ENCODE measurements at places on chromosomes 2 and 18.

- DNase-seq, result no peak
Observed at GRCh38 chr2:114010001-114010400, 120.1 kb downstream of the ACTR3 start.

GRCh38 chr2:6341588-6342129 lies 524.0 kb downstream of the CMPK2 start:
- DNase-seq, result no peak

GRCh38 chr2:145851730-145852129 lies 1331.8 kb upstream of the ZEB2 start:
- no peak for DNase-seq

GRCh38 chr2:138829326-138829919 lies 49.2 kb upstream of the NXPH2 start:
- no peak for DNase-seq

- no peak for DNase-seq
Observed at GRCh38 chr2:202932425-202933138, 20.5 kb downstream of the CARF start.

GRCh38 chr18:55462652-55463051 lies 125.3 kb downstream of the TCF4 start:
- no peak for DNase-seq

GRCh38 chr2:71700041-71700657 lies 246.8 kb downstream of the DYSF start:
- no peak for DNase-seq

GRCh38 chr18:24910221-24910620 lies 441.7 kb downstream of the ZNF521 start:
- no peak for DNase-seq

DNA sequence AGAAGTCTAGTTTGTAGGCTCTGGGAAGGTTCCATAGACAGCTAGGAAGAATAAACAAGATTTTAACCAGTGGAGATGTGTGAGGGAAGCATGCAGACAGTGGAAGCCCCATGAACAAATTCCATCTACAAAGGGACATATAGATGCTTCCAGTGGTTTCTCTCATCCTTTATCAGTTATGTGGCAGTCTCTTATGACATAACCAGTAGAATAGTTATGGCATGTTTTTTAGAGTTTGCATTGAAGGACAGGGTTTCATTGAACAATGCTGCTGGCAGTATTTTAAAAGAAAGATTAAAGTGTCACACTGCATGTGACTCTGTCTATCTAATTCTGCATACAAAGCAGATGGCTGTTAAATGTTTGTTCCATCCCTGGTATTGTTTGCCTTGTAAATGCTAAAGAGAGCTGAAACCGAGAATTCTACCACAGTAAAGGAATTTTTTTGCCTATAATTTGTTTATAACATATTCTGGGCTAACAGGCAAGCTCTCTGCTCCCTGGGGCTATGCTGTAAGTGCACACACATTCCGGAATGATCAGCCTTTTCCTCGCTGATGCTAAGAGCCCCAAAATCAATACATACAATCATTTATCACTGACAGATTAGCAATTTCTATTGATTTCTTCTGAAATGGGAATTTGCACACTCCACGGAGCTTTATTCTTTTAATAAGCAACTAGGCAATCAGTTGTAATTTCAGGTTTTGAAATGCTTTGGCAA lies 76.8 kb upstream of the PELI1 start:
- DNase-seq, result no peak

DNA sequence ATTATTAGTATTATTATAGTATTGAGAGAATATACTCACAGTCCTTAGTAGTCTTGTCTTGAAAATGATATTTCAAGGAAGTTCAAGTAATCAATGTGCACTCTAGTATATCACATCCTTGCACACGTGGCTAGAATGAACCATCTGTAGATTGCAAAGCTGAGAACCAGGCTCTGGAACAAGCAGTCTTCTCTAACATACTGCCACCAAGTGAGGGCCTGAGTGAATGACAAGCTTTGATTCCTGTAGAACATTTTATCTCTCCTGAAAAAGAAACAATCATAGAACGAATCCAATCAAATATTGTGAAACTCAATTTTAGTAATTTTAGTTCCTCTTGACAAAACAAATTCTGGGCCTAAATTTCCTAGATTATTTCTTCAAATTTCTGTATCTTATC lies 55.3 kb upstream of the SULT1C3 start:
- DNase-seq, result no peak

DNA sequence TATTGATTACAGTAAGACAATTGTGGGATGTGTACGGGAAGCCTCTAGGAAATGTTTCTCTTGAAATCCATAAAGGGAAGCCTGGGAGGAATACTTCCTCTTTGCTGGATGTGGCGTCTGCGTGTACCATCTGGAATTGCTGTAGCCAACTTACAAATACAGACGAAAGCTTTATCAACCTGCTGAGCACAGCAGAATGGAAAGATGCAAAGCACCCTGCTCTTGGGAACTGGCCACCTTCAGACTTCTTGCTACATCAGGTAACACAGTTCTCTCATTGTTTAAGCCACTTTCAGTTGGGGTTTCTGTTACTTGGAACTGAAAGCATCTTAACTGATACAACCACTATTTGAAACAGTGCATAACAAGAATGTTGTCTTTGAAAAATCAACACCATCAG lies 213.8 kb downstream of the HRH4 start:
- DNase-seq, result no peak

DNA sequence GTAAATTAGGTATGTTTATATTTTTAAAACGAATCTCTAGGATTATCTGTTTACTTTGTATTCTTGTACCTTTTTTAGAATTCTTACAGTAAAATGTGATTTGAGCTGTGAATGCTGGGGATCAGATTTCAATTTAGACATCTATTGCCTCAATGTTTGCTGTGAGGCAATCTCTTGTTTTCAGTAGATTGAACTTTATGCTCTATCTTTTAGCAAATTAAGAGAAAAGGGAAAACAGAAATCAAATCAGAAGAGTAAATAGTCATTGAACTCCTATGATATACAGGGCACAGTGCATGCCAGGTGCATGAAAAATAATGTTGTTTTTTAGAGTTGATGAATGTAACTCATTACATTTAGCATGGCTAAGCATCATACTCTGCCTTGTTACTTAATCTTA lies 39.5 kb downstream of the ZC3H6 start:
- DNase-seq, result no peak

DNA sequence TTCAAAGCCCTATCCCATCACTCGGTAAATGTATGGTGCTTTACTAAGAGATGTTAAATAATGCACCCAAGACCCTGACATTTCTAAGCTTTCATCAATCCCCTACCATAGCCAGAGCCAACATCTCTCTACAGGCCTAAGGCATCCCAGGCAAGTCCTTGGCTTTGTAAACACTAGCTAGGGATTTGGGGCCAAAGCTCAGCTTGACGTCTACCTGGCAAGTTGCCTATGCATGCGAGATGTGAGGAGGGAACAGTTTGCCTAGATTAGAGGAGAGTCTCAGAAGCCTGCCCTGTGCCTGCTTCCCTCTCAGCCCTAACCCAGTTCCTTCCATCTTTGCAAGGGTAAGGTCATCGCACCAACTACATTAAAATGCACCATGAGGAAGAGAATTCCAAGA lies 221.5 kb upstream of the NCKAP5 start:
- DNase-seq, result no peak

DNA sequence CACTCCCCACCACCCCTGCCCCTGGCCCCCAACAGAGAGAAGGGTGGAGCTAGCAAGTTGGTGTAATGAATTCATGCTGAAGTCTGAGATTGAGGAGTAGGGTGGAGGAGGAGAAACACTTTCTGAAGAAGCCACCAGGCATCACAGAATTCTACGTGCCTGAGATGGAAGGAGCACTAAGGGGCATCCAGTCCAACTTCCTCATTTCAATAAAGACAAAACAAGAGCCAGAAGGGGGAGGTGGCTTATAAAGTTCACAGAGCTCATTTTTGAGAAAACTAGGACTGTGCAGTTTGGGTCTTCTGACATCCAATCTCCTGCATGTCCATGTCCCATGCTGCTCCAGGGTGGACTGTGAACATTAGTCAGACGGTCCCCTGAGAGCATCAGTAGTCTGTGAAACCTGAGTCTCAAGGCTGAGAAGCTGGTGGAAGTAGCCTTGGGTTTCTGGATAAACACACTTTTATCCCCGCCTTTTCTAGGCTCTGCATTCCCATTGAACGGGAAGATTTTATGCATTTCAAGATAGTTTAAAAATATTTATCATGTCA lies 77.7 kb downstream of the TRIM43 start:
- DNase-seq, result no peak

GRCh38 chr2:132496555-132496954 lies 80.0 kb downstream of the GPR39 start:
- DNase-seq, result no peak

DNA sequence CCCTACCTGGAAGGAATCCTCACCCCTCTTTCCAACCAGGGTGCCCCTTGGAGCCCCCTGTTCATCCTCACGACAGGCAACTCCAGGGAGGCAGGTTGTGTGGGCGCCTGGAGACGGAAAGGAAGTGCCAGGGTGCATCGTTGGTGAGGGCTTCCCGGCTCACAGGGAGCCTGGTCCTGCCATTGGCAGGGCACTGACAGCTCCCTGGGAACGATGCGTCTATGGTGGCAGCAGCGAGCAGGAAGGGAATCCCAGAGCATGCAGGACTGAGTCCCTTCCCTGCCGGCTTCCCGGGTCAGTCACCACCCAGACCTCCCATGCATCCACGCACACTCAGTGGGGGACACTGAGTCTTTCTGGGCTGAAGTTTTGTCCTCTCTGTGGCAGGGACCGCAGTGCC lies 117.6 kb downstream of the INHBB start:
- DNase-seq, result no peak

DNA sequence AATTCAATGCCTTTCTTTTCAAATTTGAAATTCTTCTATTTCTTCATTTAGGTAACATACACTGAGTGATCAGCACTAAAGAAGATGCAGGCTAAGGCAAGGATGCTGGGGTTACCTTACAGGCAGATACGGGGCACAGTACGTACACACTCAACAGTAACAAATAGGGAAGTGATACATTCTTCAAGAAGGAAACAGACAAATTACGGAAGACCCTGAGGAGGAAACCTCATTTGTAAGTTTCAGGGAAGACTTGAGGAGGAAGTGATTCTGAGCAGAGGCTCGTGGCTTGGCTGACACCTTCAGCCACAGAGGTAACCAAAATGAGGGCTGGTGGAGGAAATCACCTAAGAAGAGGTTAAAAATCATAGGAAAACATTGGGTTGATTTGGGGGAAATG lies 1108.3 kb upstream of the KLHL29 start:
- no peak for DNase-seq

GRCh38 chr2:196454492-196454891 lies 185.0 kb upstream of the CCDC150 start:
- no peak for DNase-seq

GRCh38 chr2:217316743-217317142 lies 456.9 kb upstream of the TNP1 start:
- DNase-seq, result no peak

- DNase-seq, result no peak
Observed at GRCh38 chr2:216888887-216889622, 29.2 kb upstream of the TNP1 start.

DNA sequence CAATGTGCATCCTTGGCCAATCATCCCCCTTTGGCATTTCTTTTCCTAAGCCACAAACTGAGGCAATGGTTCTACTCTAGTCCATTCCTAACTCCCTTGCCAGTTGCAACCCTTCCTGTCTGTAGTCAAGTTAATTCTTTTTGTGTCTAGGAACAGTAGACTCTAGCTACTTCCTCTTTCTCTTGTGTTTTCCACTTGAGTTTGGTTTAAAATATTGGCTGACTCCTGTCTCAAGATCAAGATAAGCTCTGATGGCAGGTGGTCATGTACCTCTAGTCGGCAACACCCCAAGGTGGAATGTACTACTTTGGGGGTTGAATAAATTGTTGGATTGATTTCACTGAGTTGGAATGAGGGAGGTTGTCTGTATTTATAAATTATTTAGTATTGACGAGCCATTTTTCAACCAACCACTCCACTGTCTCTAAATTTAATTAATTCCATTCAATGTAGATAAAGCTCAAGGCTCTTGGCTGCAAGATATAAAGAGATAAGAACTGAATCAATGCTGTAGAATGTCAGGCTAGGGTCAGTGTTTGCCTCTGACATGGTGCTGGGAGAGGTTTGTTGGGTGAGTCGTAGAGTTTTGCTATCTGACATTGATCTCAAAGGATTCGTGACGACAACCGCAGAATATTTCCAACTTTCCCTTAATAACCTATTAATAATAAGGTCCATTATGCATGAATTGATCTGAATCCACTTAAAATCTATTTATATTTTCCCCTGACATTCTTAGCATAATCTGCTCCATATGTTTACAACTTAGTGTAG lies 188.7 kb upstream of the APCDD1 start:
- no peak for DNase-seq

- DNase-seq, result no peak
Observed at GRCh38 chr18:73790587-73790986, 357.0 kb downstream of the FBXO15 start.

GRCh38 chr18:79927607-79928562 lies 23.6 kb downstream of the SLC66A2 start:
- DNase-seq, result no peak

- no peak for DNase-seq
Observed at GRCh38 chr18:22173928-22174301, 4.5 kb downstream of the GATA6 start.

- DNase-seq, result no peak
Observed at GRCh38 chr2:69376403-69376802, 10.6 kb downstream of the GFPT1 start.

GRCh38 chr2:236887531-236887930 lies 198.2 kb upstream of the COPS8 start:
- DNase-seq, result no peak

DNA sequence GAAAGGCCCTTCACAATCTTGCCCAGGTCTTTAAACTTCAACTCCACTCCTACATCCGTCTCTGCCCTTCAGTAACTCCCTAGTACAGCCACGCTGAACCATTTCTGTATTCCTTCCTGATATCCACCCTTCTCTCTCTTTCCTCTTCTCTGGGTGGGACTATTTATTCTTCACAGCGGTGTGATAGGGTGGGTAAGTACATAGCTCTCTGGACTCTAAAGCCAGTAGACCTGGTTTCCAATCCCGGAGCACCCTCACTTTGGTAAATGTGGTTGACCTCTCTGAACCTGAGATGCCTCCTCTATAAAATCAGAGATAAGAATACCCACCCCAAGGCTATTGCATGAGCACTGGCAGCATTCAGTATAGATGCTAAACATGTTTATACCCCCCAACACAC lies 86.7 kb downstream of the ATL2 start:
- DNase-seq, result no peak

- DNase-seq, result no peak
Observed at GRCh38 chr2:110678457-110679336, 834 bp upstream of the BUB1 start.
